Stimulated activated CD8-positive, alpha-beta memory T cell treated with anti-CD3 and anti-CD28 coated beads, Interleukin-4, amount 100 ng/mL, for 1 hour (primary cell): ENCODE measurements at places on chromosomes 5 and 9.

DNA sequence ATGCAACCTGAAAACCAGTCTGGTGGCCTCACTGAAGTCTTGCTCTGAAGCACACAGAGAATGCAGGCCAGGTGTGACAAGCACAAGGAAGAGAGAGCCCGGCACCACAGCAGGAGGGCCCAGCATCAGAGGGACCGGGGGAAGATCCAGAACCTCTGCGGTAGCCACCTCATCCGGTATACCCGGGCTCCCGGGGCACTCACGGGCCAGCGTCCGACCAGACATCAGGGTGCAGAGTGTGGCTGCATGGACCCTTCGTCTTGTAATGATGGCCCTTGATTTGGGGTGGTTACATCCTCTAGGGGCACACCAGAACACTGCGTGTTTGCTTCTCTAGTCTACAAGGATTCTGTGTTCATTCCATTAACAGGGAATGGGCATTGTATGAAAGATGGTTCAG is 406.0 kb downstream of the GADD45G start:
- DNase-seq, result no peak

- DNase-seq, result no peak
Observed at GRCh38 chr5:179558932-179559283, 8.6 kb downstream of the RUFY1 start.

- DNase-seq, result no peak
Observed at GRCh38 chr9:34590381-34591247, 1.1 kb upstream of the CNTFR start.

- no peak for DNase-seq
Observed at GRCh38 chr5:147396070-147396823, 113.6 kb downstream of the DPYSL3 start.

- DNase-seq, result no peak
Observed at GRCh38 chr5:43068037-43068436, 27.9 kb upstream of the ANXA2R start.

DNA sequence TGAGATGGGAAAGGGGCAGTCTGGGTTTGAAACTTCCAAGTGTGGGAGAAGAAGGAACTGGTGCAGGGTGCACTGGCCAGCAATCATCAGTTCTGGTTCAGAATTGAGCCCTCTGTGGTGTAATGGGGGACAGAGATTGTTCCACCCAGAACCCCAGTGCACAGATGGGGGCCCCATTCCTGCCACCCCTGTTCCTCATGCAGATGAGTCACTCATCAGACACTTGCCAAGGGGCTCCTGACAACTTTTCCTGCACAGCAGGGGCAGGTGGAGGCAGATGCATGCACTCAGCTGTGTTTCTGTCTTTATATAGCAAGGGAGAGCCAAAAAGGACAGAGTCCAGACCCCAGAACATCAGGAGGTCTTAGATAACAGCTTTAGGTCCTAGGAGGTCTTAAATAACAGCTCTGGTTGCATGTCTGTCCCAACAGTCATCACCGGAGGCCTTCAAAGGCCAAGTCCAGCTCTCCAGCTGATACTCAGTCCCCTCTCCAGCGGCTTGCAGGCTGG is 252.9 kb downstream of the HSPA4 start:
- DNase-seq, result no peak

- DNase-seq, result no peak
Observed at GRCh38 chr5:377326-377981, 55.9 kb downstream of the AHRR start.

GRCh38 chr5:143143973-143144372 is 259.5 kb downstream of the NR3C1 start:
- DNase-seq, result no peak

- no peak for DNase-seq
Observed at GRCh38 chr9:112586599-112587155, 100.0 kb downstream of the KIAA1958 start.
